ENCODE measurements at places on chromosomes 5 and 9.

DNA sequence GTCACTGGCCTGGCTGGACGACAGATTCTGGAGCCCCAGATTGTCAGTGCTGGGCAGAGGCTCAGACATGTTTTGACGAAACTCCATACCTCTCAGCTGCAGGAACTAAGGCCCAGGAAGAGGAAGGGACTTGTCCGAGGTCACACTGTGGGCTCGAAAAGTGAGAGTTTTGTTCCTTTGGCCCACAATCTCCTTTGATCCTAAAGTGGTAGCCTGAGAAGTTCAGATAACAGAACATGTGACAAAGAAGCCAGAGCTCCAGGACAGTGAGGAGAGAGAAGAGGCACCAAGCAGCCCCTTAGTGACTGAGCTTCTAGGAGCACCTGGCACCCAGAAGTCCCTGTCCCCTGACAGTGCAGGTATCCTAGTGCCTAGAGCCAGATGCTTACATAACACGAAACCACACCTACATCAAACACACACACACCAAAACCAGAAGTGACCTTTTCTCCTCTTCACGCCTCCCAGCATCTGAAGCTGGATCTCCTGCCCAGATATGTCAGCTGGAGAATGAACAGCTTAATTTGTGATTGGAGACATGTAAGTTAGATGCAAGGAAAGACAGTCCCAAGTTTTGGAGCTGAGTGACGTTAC is 88.9 kb downstream of the ADRB2 start:
- no peak for DNase-seq

- no peak for DNase-seq
These were observed 357.6 kb upstream of the CDH10 start for GRCh38 chr5:25002371-25002770.

DNA sequence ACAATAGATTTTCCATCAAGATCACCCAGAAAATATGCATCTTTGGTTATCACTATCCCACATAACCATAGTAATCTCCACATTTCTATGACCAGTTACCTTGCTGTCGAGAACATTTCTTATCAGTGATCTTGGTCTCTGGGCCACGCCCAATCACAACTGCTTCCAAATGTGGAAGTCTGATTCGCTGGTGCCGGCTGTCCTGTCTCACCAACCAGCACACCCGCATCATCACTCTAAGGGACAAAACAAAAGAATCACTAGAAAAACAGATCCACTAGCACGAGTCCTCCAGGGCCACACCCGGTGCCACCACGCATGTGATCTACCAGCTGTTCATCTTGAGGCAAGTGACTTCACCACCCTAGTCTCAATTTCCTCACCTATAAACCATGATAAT is 11.8 kb downstream of the APTX start:
- DNase-seq: no peak

DNA sequence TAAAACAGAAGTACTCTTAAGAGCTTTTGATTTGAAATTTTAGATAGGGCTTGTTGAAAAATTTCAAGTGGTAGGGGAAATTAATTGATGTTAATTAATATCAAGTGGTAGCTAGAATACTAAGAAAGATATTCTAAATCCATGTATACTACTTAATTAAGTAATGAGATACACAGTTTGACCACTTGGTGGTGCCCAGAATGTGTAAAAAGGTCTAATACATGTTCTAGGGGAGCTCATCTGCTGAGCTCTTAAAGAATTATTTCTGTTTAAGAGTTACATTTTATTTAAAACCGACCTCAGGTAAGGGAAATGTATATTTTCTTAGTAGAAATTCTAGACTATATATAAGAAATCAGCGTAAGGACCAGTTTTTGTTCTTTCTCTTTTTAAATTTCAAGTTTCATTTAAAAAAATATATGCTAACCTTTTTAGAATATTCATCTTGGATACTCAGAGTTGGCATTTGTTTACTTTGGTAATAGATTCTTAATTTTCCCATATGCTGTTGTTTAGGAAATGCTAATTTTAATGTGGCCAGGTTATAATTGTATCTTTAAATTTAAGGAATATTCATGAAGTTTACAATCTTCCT is 61.5 kb downstream of the LNPEP start:
- DNase-seq: peak; percentile 28

- DNase-seq: no peak
These were observed 45.4 kb upstream of the EDIL3 start for GRCh38 chr5:84430079-84430478.

DNA sequence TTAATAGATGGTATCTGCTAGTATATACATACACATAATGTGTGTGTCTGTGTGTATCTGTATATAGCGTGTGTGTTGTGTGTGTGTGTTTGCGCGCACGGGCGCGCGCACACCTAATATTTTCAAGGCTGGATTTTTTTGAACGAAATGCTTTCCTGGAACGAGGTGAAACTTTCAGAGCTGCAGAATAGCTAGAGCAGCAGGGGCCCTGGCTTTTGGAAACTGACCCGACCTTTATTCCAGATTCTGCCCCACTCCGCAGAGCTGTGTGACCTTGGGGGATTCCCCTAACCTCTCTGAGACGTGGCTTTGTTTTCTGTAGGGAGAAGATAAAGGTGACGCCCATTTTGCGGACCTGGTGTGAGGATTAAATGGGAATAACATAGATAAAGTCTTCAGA is 757 bp downstream of the FXN start:
- no peak for DNase-seq

- DNase-seq: no peak
These were observed 56.5 kb downstream of the COL5A1 start for GRCh38 chr9:134698111-134698510.

DNA sequence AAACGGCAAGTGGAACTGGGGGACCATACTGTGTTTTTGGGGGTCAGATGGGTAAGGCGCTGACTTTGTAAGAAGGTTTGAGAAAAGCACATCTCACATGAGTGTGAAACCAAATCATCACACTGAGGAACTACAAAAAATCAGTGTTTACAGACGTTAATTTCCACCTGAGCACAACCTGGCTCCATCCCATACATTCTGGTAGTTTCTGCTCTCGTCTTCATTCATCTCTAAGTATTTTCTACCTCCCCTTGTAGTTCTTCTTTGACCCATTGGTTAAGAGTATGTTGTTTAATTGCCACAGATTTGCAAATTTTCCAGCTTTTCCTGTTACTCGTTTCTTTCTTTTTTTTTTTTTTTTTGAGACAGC is 8.9 kb upstream of the DPP7 start:
- DNase-seq: no peak

GRCh38 chr5:83567741-83568140 is 96.2 kb downstream of the VCAN start:
- DNase-seq: no peak

GRCh38 chr5:108762660-108763059 is 15.0 kb downstream of the FER start:
- DNase-seq: no peak

DNA sequence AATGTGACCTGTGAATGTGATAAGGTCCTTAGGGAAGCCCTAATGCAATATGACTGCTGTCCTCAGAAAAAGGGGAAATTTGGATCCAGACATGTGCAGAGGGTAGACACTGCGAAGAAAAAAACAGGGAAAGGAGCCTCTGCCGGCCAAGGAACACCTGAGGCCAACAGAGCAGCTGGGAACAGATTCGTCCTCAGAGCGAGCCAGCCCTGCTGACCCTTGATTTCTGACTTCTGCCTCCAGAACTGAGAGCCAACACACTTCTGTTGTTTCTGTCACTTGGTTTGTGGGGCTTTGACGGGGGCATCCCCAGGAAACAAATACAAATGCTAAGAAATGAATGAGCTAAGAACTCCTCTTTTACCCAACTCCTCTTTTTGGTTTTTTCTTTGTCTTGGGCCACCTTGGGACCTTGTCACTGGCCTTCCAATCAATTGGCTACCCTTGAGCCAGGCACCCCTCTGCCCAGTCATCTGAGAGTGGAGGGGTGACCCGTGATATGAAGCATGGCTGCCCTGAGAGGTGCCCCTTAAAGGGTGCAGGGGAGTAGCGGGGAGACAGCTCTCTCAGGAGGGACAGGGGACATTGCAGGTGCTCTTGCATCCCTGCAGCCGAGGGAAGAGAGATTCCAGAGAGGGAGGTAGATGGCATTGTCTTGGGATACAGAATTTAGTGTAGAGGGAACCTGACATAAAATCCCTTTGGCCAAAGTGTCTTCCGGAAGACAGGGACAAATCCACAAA is 16.9 kb downstream of the TMOD1 start:
- no peak for DNase-seq

GRCh38 chr5:93072831-93073459 is 508.1 kb downstream of the NR2F1-AS1 start:
- DNase-seq: no peak

DNA sequence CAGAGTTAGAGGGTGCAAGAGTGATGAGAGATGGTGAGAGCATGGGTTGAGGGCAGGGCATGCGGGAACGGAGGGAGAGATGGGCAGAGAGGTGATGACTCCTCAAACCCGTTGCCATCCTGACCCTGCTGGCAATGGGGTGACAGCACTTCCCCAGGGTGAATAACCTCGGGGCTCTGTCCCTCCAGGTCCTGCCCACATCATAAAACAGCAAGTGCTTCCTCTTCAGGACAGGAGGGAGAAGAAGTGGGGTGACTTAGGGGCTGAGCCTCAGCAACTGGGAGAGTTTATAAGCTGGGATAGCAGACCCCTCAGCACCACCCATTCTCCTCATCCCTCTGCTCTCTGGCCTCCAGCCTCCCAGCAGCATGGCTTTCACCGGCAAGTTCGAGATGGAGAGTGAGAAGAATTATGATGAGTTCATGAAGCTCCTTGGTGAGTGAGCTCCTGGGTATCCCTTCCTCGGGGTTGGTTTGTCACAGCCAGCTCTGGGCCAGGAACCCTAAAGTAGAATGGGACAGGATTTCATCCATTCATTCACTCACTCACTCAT is at the start of gene FABP6:
TSS of gene FABP6 (plus strand) at position 317 of the 553 bp plus-strand sequence. CDS start at position 369, 52 bp downstream.
- no peak for DNase-seq

GRCh38 chr5:149113669-149114068 is 27.6 kb upstream of the ABLIM3 start:
- no peak for DNase-seq

- DNase-seq: no peak
These were observed 214.2 kb downstream of the TRIM32 start for GRCh38 chr9:116901260-116901659.

- no peak for DNase-seq
These were observed 25.6 kb upstream of the SMC2 start for GRCh38 chr9:104068546-104068945.

- no peak for DNase-seq
These were observed 35.0 kb upstream of the ALDH1B1 start for GRCh38 chr9:38357350-38358114.

DNA sequence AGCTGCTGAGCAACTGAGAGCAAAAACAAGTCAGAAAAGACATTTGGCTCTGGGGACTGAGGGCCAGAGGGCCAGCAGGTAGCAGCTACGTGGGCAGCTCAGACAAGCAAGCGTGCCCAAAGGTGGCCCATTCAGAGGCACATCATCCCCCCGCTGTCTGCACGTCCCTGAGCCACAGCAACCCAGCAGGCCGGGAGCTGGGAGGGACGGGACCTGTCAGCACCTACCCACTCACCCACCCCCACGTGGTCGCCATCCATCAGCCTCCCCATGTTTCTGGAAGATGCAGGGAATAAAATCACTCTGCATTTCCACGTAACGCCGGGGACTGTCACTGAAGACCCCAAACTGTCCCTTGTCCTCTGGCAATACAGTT is 167.8 kb downstream of the COL23A1 start:
- DNase-seq: no peak

DNA sequence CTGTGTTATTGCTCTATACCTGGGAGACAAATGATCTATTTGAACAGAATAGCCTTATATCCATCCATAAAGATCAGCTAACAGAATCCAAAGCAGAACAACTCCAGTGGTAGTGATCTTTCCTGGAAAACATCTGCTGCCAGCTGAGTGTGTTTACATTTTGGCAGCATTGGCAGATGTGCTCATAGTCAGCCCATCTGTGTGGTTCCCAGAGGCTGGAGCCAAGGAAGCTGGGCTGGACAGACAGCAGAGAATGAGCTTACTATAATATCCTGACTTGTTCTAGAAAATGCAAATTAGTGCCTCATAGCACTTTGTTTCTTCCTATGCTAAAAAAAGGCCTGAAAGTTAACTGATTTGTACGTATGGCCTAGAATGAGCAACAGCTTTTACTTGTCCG is 99.7 kb downstream of the ST8SIA4 start:
- no peak for DNase-seq

- DNase-seq: no peak
These were observed 150.4 kb upstream of the PCSK5 start for GRCh38 chr9:75739884-75740611.

GRCh38 chr9:134642385-134643181 is 980 bp downstream of the COL5A1 start:
- DNase-seq: no peak

GRCh38 chr5:89946916-89947315 is 462.6 kb downstream of the CETN3 start:
- DNase-seq: no peak

DNA sequence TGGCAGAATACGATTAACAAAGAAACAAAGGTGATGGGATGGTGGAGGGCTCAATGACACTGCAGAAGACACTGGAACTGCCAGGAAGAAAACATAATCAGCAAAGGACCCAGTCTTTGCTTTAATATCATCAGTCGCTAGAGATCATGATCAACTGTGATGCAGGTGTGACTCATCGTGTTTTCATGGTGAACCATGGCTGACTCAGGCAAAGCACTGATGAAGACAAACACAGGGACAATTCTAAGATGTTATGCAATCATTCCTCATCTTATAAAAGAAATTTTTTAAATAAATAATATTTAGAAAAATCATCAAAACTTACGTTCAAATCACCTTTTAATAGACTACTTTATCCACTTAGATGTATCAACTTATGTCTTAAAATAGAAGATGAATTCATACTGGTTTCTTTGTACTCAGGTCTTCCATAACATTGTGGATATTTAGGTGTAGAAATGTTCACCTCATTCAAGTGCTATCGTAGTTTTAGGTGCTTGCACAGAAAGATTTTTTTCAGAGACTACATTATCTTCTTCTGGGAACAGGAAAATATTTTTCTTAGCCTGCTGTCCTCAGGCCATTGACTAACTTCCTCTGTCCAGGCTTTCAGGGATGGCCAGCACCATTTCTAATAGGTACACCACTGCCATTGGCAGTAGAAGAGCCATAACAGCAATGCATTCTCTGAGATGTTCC is 673.4 kb upstream of the MEF2C start:
- DNase-seq: no peak

DNA sequence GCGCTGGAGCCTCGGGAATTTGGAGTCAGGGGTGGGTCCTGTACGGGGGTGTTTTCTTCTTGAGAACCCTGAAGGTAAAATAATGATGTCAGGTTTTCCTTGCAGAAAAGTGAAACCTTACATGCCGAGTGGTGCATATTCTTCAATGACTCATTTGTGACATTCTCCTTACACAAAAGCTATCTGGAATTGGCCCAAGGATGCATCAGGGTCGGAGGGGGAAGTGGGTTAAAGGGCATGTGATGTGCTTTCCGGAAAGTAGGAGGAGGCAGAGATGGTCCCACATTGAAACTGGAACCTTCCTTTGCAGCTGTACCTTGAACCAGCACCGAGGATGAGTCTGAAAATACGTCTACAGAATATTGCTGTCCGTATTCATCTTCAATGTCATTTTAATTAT is 411.2 kb upstream of the IRX4 start:
- no peak for DNase-seq

Measured in GM06990 (cell line).